ENCODE measurements at places on chromosomes 12 and 14.
A peak's percentile ranks its signal among the peaks of the same experiment; 100 is the strongest.

- peak; percentile 22 for DNase-seq
Observed at GRCh38 chr12:116360579-116361413, 83.3 kb upstream of the MED13L start.

DNA sequence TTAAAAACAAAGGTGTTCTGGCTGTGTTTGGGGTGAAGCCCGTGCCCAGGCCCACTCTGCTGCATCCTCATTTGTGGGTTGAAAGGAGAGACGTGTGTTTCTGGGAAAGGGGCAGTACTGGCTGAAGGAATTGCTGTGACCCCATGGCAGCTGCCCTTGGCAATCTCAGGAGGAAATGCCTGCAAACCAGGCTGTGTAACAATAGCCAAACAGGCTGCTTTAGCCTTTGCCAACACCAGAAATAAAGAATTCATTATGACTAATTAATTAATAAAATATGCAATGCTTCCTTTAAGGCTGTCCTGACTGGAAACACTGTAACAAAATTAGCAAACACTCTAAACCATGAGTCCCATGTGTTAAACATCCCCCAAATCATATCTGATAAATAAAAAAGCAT lies 53.0 kb upstream of the KRR1 start:
- no peak for DNase-seq

GRCh38 chr14:76371066-76371465 lies 4.9 kb upstream of the ESRRB start:
- no peak for DNase-seq

GRCh38 chr12:1881301-1881700 lies 37.2 kb downstream of the CACNA2D4 start:
- DNase-seq, result no peak

DNA sequence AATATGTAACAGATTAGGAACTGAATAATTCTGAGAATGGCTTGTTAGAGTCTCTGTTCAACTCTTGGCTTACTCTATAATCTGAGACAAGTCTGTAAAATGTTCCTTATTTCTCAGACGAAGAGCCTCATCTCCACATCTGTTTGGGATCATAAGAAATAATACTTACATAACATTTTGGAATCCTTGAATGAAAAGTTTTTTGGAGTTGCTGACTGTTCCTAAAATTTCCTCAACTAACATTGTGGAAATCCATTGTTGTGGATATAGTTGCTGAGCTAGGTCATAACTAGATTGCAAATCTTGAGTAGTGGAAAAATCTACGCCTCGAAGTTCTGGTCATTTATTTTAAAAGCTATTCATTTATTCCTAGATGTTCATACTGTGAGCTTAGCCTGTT lies 402.9 kb downstream of the ZFP36L1 start:
- DNase-seq, result no peak

DNA sequence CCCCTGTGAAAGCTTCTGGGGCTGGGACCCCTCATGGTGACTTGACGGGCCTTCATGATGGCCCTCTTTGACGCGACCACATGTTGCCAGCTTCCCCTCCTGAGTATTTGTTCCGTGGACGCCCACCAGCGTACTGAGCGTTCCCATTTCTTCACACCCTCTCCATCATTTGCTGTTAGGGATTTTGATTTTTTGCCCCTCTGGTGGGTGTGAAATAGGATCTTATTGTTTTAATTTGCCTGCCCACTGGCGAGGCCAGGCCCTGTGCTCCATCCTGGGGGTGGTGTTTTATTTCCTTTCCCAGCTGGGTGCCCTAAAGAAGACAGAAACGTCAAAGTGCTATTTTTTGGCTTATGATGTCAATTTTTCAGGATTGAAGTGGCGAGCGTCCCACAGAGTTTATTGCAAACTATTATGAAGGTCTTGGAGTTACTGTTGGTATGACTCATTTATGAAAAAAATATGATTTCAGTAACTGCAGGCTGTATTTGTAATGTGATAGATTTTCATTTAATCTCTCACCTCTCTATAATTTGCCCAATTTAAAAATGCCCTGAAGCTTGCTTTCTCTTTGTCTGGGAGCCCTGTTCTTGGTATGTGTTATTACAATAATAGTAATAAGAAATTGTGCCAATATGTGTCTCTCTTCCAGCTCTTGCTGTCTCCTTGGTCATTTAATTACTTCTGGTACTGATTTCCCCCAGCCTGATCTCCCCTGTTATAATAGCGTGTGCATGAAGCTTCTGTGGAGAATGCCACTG lies 99.6 kb downstream of the SLC25A47 start:
- no peak for DNase-seq

DNA sequence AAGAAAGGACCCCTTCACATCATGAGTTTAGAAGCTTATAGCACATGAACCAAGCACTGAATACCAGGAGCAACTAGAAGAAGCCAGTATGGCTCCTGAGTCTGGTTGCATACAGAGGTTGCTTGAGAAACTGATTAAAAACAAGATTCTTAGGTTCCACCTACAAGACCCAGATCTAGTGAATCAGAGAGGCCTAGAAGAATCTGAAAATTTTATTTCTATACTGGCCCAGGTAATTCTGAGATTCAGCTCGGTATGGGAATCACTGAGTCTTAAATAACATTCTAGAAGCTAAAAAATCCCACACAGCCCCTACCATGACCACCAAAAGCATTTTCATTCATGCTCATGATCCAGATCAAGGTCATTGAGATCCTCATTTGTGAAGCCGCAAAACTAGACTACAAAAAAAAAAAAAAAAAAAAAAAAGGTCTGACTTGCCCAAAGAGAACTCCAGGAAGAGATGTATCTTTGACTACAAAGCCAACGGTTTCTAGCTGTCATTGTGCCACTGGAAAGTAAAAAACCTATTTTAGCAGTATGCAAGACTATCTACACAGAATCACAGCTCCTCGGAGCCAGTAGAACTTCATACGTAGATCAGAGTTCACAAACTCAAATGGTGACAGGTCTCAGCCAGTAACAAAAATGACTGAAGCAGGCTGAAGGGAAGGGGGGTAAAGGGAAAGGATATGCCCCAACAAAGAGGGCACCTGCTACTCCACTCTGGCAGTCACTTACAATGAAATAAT lies 168.4 kb upstream of the EGLN3 start:
- no peak for DNase-seq

DNA sequence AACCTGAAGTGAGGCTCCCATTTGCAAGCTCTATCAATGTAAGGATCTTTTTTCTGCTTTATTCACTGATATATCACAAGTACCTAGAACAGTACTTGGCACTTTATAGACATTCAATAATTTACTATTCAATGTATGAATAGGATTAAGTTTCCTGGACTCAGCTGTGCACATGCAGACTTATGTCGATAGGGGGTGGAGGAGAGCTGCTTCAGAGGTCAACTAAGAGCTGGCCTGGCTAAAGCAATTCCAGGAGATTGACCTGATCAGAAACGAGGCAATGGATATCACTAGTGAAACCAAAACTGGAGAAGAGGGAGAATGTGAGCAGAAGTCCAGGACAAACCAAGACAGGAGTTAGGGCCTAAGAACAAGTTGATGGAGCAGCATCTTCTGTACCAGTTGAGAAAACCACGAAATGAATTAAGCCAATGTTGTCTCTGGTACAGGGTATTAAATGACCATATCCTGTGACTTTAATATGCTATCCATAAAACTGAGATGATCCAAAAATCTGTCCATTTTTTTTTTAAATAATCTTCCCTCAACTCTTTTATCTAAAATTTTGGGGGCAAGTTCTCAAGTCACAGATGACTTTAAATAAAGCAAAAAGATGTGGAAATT lies 169.2 kb downstream of the PIK3C2G start:
- peak; percentile 11 for DNase-seq

GRCh38 chr14:97874394-97874793 lies 1077.2 kb downstream of the VRK1 start:
- DNase-seq, result no peak

GRCh38 chr12:52306731-52307130 lies 14.5 kb downstream of the KRT83 start:
- no peak for DNase-seq

- DNase-seq, result no peak
Observed at GRCh38 chr14:89524990-89525667, 108.1 kb upstream of the FOXN3 start.

DNA sequence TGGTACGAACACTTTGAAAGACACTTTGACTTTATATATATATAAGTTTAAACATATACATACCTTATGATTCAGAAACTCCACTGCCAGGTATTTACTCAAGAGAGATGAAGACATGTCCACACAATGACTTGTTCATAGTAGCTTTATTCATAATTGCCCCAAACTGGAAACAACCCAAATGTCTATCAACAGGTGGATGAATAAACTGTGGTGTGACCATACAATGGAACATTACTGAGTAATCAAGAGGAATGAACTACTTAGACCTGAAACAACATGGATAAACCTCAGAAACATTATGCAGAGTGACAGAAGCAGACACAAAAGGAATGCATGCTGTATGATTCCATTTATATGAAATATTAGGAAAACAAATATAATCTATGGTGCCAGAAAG lies 71.1 kb downstream of the PPP1R36 start:
- no peak for DNase-seq

DNA sequence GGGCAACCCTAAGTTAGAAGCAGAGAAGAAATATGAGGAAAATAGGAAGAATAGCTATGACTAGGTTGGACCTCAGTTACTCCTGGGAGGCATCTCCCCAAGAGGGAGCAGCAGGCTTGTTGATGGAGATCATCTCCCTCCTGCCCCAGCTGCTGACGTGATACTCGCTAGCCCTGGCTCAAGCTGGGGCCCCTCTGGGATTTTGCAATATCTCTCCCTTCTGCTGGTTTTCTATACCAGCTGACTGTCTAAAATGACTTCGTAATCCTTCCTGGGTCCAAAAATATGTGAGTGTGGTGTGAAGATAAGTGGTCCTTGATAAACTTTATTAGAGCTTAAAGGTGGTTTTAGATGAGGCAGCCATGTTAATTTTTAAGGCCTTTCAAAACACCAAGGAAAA lies 4.5 kb upstream of the HECTD4 start:
- no peak for DNase-seq

DNA sequence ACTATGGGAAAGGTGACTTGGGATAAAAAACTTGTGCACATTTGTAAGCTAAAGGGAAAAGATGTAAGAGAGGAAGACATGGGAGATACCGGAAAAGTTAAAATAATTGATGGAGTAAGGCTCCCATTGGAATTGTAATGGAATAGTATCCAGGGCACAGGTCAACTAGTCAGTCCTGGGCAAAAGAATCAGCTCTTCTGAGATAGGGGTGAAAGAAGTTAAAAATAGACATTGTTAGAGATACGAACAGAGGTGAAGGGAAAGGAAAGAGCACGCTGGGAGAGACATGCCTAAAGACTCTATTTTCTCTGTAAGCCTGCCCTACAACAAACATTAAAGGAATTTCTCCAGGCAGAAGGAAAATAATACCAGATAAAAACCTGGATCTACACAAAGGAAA lies 101.6 kb downstream of the SLC41A2 start:
- DNase-seq, result no peak

GRCh38 chr12:102172436-102172835 lies 25.2 kb downstream of the PMCH start:
- no peak for DNase-seq

DNA sequence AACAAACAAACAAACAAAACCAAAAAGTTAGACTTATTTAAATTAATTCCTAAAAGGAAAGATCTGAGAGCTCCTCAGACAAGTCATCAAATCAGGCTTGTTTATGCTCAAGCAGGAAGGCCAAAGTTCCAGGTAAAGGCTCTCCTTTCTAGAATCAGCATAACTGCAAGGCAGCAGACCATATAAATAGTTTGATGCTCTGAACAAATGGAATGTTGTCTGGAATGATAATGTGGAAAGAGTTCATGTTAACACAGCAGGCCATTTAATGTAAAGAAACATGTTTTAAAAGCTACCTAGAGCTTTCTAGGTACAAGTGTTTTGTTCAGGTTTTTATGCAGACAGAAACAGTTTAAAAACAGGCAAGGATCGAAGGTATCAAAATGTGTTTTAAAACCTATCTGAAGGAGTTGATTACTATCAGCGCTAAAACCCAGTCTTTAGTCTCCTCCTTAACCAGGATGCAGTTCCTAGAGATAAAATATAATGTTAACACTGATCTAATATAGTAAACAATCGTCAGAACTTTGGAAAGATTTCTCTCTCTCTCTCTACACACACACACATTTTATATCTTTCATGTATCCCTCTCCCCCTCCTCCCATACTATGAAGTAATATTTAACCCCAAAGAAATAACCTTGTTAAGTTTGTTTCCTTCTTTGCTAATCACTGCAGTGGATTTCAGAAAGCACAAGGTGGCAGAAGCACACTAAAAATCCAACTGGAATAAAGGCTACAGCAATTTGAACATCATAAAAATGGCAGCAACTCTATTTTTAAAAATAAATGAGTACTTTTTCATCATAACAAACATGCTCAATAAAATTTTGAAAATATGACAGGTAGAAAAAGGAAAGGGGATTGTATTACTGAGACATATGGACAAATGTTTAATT lies 135.5 kb downstream of the PAWR start:
- peak; percentile 1 for DNase-seq

DNA sequence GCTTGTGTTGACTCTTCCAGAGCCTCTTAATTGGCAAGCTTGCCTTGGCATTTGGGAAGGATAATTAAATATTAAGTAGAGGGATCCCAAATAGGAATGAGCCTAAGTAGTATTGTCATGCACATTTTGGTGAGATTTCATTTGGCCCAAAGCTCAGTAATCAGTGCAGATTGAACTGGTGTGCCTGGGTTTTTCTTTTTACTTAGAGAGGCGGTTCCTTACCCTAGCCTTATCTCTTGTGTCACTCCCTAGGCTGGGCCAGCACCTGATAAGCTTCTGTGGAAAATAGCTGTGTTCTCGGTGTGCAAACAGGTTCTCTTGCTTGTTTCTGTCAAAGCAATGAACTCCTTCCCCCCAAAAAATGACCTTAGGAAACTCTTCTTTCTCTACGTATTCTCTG lies 9.3 kb upstream of the B4GALNT3 start:
- DNase-seq, result no peak

- no peak for DNase-seq
Observed at GRCh38 chr12:4144676-4145075, 128.9 kb upstream of the CCND2 start.

DNA sequence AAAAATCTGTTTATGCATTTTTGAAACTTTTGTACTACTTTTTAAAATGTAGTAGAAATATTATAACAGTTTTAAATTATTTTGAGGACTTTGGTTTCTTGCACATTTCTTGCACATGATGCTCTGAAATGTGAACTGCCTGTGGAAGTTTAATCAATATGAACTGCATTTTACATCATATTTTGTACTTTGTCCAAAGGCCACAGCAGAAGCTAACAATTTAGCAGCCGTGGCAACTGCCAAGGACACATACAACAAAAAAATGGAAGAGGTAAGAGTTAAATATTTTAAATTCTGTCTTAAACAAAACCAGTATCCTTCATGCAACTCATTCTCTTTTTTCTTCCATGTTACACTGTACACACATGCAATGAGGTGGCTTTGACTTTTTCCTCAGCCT lies 45.1 kb downstream of the SAV1 start:
- no peak for DNase-seq

DNA sequence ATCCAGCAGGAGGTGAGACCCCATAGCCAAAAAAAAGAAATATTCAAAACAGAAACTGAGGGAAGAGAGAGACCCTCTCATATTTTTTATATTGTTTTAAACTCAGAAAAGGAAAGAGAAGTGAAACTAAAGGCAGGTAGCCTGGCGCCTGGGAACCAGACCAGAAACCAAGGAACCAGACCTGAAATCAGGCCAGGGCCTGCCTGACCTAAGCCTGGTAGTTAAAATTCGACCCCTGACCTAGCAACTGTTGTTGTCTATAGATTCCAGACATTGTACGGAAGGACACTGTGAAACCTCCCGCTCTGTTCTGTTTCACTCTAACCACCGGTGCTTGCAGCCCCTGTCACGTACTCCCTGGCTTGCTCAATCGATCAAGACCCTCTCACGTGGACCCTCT lies 38.5 kb upstream of the CD163 start:
- no peak for DNase-seq
